ENCODE measurements at places on chromosomes 5 and 9.

DNA sequence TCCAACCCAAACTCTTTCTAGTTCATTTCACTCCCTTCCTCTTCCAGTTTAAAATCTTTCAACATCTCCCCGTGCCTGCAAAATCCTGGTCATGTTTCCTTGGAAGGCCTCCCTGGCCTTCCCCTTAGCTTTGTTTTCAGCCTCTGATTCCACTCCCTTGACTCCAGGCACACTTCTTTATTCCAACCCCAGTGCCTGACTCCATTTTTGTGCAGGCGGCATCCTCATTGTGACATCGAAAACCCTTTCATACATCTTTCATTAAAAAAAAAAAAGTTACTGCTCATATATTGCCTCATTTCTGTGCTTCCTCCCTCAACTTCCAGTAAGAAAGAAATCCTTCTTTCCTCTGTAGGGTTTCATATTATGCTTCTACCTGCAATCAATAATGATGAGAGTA, 7.1 kb upstream of the TNFSF8 start:
- no peak for DNase-seq

DNA sequence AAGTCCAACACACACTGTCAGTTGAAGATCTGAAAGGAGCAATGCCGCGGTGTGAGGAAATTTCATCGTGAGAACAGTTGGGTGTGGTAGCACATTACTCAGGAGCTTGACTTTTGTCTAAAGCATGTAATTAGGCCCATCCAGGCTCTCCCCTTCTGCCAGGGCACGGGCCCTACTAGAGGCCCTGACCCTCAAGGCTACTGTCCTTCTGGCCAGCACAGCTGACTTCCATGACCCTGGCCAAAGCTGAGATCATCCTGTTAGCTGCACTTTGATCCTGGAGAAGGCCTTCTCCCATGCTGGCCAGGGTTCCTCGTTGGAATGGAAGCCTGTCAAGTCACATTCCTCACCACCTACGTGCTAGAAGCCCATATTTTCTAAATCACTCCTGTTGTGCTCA, 77.8 kb upstream of the SLC1A3 start:
- DNase-seq, result no peak

GRCh38 chr5:2917524-2917923, 166.0 kb upstream of the IRX2 start:
- no peak for DNase-seq

DNA sequence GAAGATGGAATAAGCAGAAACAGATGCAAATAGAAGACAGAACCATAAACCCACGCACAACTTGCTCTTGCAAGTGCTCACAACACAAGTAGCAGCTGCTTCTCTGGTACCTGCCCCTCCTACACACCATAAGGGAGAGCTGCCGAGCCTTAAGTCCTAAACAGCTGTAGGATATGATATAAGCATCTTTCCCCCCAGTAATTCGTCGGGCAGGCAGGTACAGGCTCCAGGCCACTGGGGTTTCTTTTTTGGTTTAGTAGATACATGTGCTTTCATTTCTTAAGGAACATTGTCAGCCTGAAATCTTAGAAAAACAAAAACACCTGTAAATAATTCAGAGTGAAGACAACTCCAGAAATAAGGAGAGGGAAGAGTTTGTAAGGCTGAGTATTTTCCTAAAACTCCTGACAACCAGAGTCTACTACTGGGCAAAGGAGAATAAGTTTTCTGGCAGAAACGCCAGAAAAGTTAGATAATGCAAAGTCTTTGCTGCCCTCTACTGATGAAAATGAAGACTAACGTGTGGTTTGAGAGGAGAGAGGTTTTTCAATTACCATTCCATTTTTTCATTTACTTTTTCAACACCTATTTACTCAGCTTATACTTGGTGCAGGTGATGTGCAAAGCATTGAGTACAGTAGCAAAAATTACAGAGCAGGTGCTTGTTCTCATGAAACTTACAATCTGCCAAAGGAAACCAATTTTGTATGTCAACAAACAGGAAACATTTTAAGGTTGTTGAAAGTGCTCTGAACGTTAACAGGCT, 20.1 kb upstream of the TCERG1 start:
- peak; percentile 59 for DNase-seq

- DNase-seq, result no peak
These were observed 20.0 kb downstream of the F2R start for GRCh38 chr5:76735762-76736545.

Data from fibroblast of skin of scalp (primary cell).